CMK (cell line): ENCODE measurements at places on chromosomes 1 and 21.

DNA sequence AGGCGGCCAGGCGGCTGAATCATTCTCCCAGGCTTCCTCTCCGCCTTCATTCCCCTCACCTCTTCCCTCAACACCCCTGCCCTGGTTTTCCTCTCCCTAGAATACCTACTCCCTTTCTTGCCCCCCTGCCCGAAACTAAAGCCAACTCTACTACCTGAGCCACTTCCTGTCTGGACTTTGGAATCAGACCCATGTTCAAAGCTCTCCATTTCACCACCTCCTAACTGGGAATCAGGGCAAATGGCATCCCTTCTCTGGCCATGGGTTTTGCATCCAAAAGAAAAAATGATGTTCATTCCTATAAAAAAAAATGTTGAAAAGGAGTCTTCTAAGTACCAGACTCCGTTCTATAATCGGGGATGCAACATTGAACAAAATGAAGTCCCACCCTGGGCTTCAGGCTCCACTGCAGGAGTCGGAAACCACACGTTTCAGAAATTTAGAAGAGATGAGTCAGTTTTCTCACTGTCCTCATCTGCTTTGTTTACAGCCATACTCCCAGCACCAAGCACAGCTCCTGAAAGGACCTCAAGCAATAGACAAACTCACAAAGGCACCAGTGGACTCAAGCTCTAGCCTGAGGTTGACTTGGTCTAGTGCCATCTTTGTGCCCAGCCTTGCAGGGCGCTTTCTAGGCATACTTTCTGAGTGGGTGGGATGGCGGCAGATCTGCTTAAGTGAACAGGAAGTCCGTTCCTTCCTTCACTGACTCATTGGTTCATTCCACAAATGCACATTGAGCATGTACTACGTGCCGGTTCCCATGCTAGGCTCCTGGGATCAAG, 176.2 kb downstream of the IGSF21 start:
- DNase-seq = no peak

GRCh38 chr1:85394130-85394529, 70.8 kb downstream of the DDAH1 start:
- DNase-seq = no peak

DNA sequence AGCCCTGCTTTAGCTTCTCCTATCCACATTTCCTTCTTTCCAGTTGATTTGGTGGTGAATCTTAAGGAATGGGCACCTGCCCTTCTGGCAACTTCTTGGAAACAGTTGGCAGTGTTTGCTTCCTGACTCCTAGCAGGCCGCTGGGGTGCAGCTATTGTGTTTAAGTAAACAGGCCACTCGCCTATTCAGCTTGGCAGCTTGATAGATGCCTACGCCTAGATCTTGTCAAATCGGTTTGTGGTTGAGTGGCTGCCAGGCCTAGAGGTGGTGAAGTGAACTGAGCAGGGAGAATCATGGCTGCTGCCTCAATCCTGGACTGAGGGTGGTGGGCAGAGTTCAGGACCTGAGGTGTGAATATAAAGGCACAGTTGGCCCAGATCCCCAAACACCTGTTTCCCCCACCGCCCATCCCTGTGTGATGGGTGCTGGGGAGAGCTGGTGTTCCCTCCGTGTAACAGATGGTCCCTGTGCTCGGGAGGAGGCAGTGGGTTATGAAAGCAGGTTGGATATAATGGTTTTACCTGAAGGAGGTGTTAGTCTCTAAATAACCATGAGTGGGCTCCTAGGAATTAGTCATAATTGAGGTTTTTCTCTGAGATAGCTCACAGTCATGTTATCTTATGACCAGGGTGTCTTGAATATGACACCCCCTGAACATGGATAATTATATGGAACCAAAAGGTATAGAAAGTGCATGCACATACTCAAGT, 940 bp upstream of the PLA2G2C start:
- DNase-seq = no peak

GRCh38 chr1:186079084-186079684, 295.9 kb downstream of the TPR start:
- DNase-seq = no peak

DNA sequence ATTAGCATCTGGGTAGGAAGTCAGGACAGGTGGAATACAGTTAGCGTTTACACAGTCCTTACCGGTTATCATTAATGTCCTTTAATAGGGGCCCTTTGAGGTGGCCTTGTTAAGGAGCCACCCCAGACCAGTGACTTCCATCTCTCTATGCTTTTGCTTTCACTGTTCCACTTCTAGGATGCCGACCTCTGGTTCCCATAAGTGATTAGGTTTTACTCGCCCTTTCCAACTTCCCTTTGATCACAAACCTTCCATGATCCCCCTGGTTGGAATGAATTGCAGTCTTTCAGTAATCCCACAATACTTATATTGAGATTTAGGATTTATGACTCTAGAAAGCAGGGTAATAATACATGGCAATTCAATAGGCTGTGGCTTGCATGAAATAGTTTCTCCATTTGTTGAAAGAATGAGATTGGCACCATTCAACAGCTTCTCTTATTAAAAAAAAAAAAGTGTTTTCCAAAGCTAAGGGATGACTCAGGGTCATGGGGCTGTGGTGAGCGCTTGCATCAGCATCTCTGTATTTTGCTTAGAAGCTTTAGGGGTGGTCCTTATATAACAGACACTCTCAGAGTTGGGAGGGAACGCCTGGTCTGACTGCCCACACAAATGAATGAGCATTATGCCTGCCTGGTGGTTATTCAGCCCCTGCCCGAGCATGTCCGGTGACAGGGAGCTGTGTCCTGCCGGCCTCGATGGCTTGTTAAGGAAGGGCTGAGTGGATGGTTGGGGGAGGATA, 110.5 kb downstream of the CNIH3 start:
- no peak for DNase-seq

GRCh38 chr1:83511146-83511726, 487.7 kb downstream of the TTLL7 start:
- DNase-seq = no peak

GRCh38 chr1:25658791-25659431, 42.3 kb downstream of the MAN1C1 start:
- DNase-seq = no peak

DNA sequence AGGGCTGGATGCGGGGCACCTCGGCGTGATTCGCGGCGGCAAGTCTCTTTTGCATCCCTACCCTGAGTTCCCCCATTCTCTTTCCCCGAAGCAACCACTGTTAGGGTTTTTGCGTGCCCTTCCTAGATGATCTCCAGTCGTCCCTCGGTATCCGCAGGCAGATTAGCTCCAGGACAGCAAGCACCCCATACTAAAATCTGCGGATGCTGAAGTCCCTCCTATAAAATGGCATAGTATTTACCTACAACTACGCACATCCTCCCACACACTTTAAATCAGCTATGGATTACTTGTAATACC, 22.8 kb upstream of the CFAP126 start:
- no peak for DNase-seq

- DNase-seq = no peak
Measured at GRCh38 chr1:1730870-1731269, 6.7 kb upstream of the CDK11A start.

DNA sequence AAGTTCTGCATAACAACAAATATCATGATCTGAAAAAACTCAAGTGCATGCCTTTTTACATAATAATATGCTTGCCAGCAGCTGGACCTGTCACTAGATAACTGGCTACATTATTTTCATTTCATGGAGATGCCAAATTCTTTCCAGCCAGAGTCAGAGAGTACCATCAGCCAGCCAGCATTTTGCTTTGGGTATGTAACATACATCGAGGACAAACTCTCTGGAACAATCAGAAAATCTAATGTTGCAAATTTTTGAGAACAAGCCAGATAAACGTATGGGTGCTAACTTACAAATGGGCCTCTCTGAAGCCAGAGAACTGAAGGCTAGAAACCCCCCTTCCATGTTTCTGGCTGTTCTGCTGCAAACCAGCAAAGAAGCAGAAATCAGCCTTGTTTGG, 76.3 kb upstream of the BACE2 start:
- no peak for DNase-seq

DNA sequence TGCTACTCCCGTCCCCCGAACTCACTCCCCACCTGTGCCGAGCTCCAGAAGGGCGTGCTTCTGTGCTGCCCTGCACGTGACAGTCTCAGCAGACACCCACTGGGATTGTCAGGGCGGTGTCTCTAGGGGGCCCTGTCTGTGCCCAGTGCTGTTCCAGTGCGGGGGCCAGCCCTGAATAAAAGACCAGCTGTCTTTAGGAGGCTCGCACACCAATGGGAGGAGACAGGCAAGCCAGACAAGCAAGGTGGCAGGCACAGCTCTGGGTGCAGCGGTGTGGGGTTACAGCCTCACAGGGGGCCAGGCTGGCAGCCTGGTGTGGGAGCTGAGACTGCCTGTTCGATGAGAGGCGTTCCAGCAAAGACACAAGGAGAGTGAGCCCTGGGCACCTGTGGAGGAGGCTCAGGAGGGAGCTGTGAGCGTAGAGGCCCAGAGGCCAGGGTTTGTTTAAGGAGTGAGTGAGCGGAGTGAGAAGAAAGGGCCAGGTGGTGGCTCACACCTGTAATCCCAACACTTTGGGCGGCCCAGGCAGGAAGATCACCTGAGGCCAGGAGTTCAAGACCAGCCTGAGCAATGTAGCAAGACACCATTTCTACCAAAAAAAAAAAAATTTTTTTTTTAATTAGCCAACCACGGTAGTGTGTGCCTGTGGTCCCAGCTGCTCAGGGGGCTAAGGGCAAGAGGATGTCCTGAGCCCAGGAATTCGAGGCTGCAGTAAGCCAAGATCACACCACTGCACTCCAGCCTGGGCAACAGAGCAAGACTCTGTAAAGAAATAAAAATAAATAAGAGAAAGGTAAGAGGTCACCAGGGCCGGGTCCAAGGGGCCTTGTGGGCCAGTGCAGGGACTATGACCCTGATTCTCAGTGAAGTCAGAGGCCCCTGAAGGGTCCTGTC, 48.2 kb upstream of the ARHGEF16 start:
- no peak for DNase-seq

DNA sequence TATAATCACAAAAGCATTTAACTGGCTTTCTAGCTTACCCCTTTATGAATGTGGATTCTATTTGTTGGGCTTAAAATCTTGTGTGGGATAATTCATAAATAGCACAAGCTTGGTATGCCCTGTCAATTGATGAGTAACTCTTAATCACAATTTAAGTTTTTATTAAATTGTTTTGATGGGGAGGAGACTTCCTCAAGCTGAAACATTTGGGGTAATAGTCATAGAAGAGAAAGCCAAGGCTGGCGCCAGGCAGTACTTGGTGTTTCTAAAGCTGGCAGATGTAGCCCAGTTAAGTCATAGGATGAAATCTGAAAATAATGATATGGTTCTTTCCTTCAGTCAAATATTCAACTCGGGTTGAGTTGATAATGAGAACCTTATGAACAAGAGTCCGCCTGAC, 167.2 kb downstream of the FMN2 start:
- no peak for DNase-seq

- peak; percentile 90 for DNase-seq
Measured at GRCh38 chr1:37595440-37596181, at the start of gene GNL2. Gene GNL2, minus strand, starts transcription at chr1:37595937. Its CDS starts 115 bp downstream, at chr1:37595822.

DNA sequence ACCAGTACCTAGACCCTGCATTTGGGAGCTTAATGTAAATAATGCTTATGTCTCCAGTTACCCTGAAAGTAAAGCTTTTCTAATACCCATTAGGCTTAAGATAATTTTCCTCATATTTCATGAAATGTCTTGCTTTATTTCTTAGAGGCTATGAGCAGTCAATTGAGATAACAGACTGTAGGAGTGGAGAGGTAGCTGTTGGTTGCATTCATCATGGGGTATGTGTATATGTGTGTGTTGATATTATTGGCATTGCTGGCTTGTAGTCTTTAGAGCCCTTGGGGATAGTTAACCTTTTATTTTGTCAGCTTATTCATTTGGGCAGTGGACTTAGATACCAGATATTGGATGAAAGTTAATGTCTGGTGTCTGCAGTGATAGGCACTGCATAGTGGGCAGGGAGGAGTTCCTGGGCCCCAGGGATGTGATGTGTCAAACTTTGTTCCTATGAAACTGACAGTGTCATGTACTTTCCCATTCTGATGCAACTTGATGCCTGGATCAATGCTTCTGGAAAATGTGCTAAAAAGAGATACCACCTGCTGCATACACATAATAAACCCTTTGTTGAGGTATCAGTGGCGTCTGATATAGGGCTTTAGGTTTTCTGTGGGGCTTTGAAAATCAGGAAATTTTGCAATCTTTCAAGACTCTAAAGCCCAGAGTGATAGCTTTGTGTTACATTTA, 83.9 kb downstream of the MAST2 start:
- DNase-seq = no peak

DNA sequence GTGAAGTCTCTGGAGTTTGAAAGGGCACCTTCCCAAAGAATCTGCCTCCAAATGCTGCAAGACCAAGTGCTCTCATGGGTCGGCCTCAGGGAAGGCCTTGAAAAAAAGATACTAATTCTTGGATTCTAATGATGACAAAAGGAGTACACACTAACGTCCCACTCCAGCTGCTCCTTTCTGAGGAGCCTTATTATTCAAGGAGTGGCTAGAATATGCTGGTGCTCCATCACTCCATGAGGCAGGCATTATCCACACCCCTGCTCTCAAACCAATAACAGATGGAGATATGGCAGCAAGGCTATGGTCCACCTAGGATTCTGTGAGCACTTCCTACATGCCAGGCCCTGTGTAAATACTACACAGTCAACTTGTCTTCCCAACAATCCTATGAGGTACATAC, 54.4 kb downstream of the FAM78B start:
- DNase-seq = no peak

DNA sequence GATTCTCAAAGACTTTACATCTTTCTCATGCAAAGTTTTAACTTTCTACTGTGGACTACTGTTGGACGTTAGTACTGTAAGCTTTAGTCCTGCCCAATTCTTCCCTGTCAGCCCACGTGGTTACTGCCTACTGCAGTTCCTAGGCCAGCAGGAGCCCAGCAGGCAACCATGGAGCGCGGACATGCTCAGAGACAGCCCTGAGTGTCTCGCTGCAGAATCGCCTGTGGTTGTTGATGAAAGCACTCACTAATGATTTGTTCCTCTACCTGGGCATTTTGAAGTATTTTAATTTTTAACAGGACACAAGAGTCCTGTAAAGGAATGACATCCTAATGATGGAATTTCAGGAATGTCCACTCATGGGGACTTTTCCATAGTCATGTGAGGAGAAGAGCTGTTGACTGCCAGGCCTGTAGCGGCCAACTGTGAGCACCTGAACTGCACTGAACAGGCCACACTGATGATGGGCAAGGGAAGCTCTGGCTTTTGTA, 44.1 kb downstream of the PGBD5 start:
- no peak for DNase-seq

GRCh38 chr1:4344065-4344732, 310.2 kb upstream of the AJAP1 start:
- no peak for DNase-seq

GRCh38 chr1:190599670-190600069, 122.0 kb upstream of the BRINP3 start:
- no peak for DNase-seq

GRCh38 chr1:228377664-228378089, 29.0 kb downstream of the TRIM11 start:
- DNase-seq = no peak

DNA sequence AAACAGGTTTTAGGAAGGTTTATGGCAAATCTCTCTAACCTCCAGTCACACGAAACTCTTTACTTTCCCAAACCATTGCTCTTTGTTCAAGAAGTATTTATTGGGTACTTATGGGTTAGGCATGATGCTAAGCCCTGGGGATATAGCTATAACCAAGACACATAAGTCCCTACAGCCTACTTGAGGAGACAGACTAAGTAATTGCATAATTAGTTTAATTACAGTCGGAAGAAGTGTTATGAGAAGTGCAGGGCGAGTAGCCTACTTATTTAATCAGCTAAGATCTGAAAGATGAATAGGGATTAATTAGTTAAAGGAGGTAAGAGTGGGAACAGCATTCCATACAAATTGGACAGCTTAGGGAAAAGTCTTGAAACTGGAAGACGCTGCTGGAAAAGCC, 13.2 kb upstream of the NASP start:
- no peak for DNase-seq

GRCh38 chr1:154425172-154425571, 20.0 kb downstream of the IL6R start:
- no peak for DNase-seq
